ENCODE measurements at places on chromosomes 6 and 20.

DNA sequence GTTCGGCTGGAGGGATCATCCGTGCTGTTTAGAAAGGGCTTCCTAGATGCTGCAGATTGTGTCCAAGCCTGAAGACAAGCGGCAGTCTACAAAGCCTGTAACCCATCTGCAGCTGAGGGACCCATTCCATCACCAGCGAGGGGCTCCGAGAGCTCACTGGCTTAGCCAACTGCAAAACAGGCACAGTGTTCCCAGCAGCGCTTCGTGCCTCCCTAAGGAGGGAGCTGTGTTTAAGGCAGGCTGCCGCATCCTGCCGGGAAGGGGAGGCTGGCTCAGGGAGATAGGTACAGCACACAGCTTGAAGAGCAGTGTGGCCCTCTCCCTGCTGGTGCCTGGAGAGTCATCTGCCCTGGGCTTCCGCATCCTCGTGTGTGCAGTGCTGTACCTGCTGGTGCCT is 32.4 kb downstream of the DUSP22 start:
- no peak for DNase-seq

DNA sequence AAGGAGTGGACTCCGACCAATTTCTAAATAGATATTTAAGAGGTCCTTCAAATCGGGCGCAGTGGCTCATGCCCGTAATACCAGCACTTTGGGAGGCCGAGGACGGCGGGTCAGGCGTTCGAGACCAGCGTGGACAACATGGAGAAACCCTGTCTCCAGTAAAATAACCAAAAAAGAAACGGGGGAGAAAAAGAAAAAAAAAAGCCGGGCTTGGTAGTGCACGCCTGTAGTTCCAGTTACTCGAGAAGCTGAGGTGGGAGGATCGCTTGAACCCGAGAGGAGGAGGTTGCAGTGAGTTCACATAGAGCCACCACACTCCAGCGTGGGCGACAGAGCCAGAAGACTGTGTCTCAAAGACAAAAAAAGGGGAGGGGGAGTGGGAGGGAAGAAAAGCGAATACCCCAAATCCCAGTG is 53.3 kb upstream of the HFE start:
- no peak for DNase-seq

DNA sequence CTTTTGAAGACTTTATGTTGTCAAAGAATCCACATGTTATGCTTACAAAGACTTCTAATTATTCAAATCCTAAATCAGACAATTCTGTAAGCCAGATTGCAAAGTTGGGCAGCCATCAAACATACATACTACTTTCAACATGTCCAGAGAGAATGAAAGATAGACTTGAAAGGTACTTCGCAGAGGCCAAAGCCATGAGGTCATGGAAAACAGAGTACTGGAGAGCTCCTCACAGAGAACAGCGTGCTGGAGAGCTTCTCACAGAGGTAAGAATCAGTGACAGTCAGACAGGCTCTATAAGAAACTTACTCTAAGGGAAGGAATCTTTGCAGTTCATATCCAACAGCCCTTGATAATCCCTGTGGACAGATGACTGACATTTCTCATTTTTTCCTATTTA is 400.2 kb downstream of the GJA1 start:
- DNase-seq: no peak

DNA sequence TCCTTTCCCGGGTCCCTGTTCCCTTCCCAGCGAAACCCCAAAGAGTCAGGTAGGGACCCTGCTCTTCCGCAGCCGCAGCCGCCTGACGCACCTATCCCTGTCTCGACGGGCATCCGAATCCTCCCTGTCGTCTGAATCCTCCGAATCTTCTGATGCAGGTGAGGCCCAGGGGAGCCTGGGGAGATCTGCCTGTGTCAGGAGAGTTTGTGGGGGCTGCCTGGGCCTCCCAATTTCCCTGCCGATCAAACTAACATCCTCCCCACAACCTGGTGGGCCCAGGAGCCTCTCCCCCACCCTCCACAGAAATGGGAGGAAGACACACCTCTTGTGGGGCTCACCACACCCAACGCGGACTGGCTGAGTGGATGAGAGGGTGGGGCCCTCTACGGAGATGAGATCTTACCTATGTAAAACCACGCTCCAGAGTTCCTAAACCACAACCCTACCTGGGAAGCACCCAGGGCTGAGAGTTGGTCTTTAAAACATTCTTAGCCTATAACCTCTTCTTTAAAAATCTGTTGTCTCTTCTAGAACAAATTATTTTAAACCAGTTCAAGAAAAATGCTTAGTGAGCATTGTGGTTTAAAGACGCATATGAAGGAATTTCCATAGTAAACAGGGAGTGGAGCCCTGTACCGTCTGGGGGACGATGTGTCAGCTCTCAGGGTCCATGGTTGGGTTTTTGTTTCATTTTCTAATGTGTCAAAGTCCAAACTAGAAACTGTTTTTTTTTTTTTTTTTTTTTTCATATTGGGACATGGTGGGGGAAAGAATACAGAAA is 1.7 kb downstream of the CDC25B start:
- DNase-seq: no peak

DNA sequence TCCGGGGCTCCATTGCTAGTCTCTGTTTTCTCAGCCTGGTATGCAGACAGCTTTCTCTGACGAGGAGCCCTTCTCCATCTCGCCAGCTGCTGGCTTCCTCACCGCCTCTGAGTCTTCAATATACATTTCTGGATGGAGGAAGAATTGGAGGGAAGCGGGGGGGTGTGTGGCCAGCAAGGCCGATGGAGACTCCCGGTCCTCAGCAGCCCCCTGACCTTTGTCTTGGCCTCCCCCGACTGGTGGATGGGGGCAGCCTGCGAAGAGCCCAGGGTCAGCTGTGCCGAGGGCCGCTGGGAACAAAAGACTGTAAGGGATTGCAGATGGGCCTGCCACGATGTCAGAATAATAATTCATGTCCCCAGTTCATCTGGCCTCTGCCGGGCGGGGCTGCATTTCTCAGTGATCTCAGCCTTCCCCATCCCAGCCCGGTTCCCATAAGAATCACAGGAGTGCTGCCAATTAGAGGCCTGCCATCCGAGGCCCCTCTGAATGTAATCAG is 54.3 kb upstream of the STX16 start:
- no peak for DNase-seq

DNA sequence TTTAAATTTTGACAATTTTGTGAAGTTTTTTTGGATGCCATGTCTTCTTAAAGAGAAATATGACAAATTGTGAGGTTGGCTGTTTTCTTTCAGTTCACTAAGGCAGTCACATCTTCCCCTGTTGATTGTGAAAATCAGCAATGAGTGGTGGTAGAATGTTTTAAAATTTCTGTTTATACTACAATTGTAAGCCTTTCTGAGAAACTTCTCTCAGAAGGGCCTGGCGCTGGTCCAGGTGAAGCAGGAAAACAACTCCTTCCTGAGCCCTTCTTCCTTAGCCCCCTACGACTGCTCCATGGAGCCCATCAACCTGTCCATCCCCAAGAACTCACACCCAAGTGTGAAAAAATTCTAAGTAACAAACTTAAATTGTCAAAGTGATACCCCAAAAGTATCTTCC is 80.6 kb downstream of the SSR1 start:
- no peak for DNase-seq

- no peak for DNase-seq
These were observed 18.8 kb downstream of the TOP1 start for GRCh38 chr20:41047279-41047974.

DNA sequence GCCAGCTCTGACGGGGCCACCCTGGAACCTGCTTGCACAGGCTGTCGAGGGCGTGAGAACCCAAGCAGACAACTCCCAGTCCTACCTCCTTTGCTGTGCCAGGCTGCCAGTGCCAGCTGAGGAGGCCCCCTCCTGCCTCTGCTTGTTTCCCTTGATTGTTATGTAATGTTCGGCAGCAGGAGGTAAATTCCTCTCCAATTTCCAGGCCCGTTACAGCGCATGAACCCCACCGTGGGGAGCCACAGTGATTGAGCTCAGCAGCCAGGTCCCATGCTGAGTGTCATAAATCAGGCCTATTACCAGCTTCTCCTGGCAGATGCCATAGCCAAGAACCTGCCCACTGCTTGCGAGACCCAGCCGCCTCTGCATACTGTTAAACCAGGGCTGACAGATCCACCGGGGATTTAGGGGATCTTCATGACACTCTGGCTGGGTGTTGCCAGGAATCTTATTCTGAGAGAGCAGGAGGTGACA is 320.5 kb downstream of the DHX35 start:
- no peak for DNase-seq

DNA sequence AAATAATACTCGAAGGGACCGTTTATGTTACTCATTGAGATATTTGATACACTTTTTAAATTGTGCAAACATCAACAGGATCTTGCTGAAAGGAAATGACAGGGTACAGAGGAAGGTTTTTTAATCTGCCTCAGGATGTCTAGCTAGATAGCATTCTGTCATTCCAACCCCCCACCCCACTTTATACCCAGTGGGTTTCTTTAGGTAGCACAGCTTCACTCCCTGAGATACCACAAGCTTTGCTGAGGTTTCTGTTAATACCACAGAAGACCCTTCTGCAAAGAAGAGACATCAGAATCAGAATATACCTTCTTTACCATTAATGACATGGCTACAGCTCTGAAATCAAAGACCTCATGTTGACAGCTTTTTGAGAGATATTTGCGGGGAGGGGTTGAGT is 1.3 kb downstream of the PHACTR2 start:
- DNase-seq: no peak

- peak; percentile 24 for DNase-seq
These were observed at the start of gene MUC22 for GRCh38 chr6:31010393-31011060. MUC22 (plus strand) TSS chr6:31010474; CDS start chr6:31010707, 233 bp downstream.

GRCh38 chr6:6331393-6331792 is 10.9 kb upstream of the F13A1 start:
- no peak for DNase-seq

DNA sequence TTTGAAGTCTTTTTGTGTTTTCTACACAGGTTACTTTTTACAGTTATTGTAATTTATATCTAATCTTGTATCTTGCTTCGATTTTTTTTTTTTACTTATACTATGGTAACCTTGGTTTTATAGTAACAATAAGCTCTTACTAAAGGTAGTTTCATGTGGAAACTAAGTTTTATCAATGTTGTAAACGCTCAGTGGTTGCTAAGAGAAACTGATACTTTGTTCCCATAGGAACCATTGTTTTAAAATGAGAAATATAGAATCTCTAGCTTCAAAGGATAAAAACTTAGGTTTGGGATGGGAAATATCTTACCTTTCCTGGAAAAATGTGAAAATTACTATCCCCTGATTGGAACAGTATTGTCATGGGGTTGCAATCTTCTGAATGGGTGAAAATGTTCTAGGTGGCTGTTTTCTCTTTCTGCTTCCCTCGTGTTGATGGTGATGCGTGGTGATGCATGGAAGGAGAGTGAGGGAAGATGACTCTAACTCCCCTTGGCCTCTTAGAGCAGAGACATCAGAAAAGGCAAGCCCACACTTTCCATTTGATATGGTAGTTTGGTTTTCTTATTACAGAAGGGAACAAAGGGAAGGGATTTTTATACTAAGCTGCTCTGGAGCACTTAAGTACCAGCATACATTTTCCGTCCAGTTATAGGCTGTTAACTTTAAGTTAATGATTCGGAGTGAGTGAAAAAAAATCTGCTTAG is 23.5 kb upstream of the BACH2 start:
- DNase-seq: no peak

DNA sequence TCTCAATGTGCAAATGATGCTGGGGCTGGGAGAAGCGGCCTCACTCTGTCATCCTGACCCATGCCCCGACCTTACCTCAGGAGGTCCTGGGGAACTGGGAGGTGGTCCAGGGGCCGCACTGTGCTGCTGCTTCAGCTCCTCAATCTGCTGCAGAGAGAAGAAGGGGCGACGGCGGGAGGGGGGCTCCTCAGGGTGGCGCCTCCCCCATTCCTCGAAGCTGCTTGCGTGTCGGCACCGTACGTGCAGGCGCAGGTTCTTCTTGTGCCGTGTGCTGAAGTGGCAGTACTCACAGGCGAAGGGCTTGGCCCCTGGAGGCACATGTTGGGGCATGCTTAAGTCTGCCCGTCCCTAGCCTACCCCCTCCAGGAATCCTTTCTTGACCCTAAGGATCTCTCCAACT is 12.9 kb downstream of the ZNF335 start:
- no peak for DNase-seq

- no peak for DNase-seq
These were observed 17.3 kb upstream of the TXLNB start for GRCh38 chr6:139308936-139309603.

- no peak for DNase-seq
These were observed 44.2 kb upstream of the TNFRSF21 start for GRCh38 chr6:47353871-47354270.

GRCh38 chr20:19903168-19903811 is 113.9 kb upstream of the NAA20 start:
- no peak for DNase-seq
